ENCODE measurements at places on chromosomes 4 and X. TPM values are rescaled to one million over a fixed set of nuclear protein-coding genes. Genes with fewer than 3 reads are reported as not detected.

Gene AKAP4
- not detected for total RNA-seq

Gene H2BW2
- total RNA-seq: not detected

Gene NAAA
- 15.5 TPM for total RNA-seq

Gene DTHD1
- total RNA-seq: 0.74 TPM

Gene COX18
- 17.2 TPM for total RNA-seq

Gene PDCL2
- not detected for total RNA-seq

Gene ABLIM2
- total RNA-seq: 11.6 TPM

Gene PABPC4L
- 0.74 TPM for total RNA-seq

Gene DMRTC1
- total RNA-seq: not detected

Gene SOX3
- 6.4 TPM for total RNA-seq

Gene GLRA2
- total RNA-seq: 86.8 TPM

Gene IDH3G
- total RNA-seq: 52.1 TPM

Gene CASK
- total RNA-seq: 89.0 TPM

Gene UGT2B10
- total RNA-seq: not detected

Gene CT45A10
- total RNA-seq: not detected

Gene BCORL1
- 6.4 TPM for total RNA-seq

Gene GNRHR
- under 0.01 TPM for total RNA-seq

Gene ADH6
- total RNA-seq: not detected

Gene LAMTOR3
- total RNA-seq: 39.8 TPM

Gene MAGEB1
- total RNA-seq: not detected

Gene CCSER1
- total RNA-seq: 122 TPM

Gene MAGEE1
- total RNA-seq: 12.0 TPM

Gene AMTN
- total RNA-seq: not detected

Gene ADAMTS3
- 14.8 TPM for total RNA-seq

Gene QRFPR
- total RNA-seq: 0.49 TPM

Gene HGFAC
- total RNA-seq: 2.2 TPM
